ENCODE measurements at places on chromosomes 12 and 14. TPM values are rescaled to one million over a fixed set of nuclear protein-coding genes. Genes with fewer than 3 reads are reported as not detected.

NYNRIN gene
- 32.0 TPM for total RNA-seq

LTBR gene
- 2.8 TPM for total RNA-seq

ZNF605 gene
- total RNA-seq = 14.3 TPM

P2RX7 gene
- not detected for total RNA-seq

NPFF gene
- not detected for total RNA-seq

AKAP3 gene
- 1.4 TPM for total RNA-seq

KERA gene
- not detected for total RNA-seq

PAPLN gene
- 9.1 TPM for total RNA-seq

LHX5 gene
- not detected for total RNA-seq

PDZRN4 gene
- total RNA-seq = not detected

FLVCR2 gene
- 6.2 TPM for total RNA-seq

P2RX2 gene
- not detected for total RNA-seq

SPX gene
- 19.8 TPM for total RNA-seq

PTGDR gene
- total RNA-seq = not detected

MGP gene
- not detected for total RNA-seq

ACOT4 gene
- 0.14 TPM for total RNA-seq

TCP11L2 gene
- total RNA-seq = 27.4 TPM

TAC3 gene
- total RNA-seq = 1.3 TPM

GSC gene
- total RNA-seq = not detected

TAS2R30 gene
- 1.3 TPM for total RNA-seq

RD3L gene
- not detected for total RNA-seq

SRGAP1 gene
- total RNA-seq = 15.2 TPM

ASCL1 gene
- total RNA-seq = not detected

CS gene
- total RNA-seq = 171 TPM

ACSS3 gene
- total RNA-seq = 13.9 TPM

OR6C2 gene
- total RNA-seq = not detected

SMCO2 gene
- total RNA-seq = 0.32 TPM

ASIC1 gene
- total RNA-seq = 8.2 TPM

CD4 gene
- 0.72 TPM for total RNA-seq

ZDHHC22 gene
- 0.50 TPM for total RNA-seq

KCNC2 gene
- total RNA-seq = not detected

HOXC13 gene
- total RNA-seq = not detected

LRP1-AS gene
- total RNA-seq = not detected

GPR137C gene
- 1.1 TPM for total RNA-seq

ATXN3 gene
- total RNA-seq = 24.2 TPM

FRMD6 gene
- total RNA-seq = 498 TPM

STXBP6 gene
- total RNA-seq = 27.1 TPM

TPH2 gene
- total RNA-seq = 0.24 TPM

GDF3 gene
- not detected for total RNA-seq

PRKD1 gene
- total RNA-seq = 6.7 TPM

KRT77 gene
- not detected for total RNA-seq

POTEM gene
- not detected for total RNA-seq

KRT74 gene
- not detected for total RNA-seq

PRICKLE1 gene
- total RNA-seq = 39.5 TPM

SPIC gene
- not detected for total RNA-seq

CCDC196 gene
- total RNA-seq = not detected

DPF3 gene
- total RNA-seq = 2.4 TPM

LAG3 gene
- total RNA-seq = 2.0 TPM

SLC10A1 gene
- not detected for total RNA-seq

OLR1 gene
- 0.96 TPM for total RNA-seq

KRT82 gene
- total RNA-seq = not detected

Measured in astrocyte (in vitro differentiated cells and primary cell).